ENCODE measurements at places on chromosomes 7 and 10.

DNA sequence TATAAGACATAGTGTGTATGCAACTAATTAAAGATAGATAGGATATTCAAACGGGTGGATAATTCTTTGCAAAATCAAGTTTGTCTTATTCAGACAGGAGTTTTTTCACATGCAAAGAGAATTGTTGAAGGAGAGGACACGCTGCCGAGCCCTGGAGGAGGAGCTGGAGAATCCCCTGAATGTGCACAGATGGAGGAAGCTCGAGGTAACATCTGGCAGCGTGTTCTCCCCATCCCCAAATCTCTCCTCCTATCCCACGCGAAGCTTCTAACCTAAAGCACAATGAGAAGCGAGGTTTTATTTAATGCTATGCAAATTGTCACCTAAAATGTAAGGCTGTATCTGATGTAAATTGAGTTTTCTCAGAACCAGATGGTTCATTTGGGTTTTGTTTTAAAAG, 50.0 kb downstream of the CFAP58 start:
- DNase-seq, result no peak

DNA sequence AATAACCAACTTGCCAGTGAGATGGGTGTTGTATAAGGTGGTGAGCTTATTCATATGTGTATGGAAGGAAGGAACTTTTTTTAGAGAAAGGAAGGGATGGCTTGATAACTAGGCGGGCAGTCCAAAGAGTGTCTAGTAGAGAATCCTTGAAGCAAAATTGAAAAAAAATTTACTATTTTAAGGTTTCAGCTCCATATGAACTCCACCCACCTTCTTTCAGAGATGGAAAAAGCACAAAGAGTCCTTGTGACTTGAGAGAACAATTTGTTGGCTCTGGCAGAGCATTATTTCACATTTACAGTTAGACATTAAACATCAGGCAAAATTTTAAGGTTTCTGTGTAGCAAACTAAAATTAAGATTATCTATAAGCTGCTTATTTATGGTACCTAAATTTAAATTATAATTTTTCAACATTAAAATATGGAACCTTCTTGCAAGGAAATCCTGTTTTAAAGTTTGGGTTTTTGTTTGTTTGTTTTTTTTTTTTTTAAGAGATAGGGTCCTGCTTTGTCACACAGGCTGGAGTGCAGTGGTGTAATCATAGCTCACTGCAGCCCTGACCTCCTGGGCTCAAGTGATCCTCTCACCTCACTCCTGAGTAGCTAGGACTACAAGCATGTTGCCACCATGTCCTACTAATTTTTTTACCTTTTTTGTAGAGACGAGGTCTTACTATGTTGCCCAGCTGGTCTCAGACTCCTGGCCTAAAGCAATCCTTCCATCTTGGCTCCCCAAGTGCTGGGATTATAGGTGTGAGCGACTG, 12.2 kb downstream of the PTPN12 start:
- DNase-seq, result no peak

DNA sequence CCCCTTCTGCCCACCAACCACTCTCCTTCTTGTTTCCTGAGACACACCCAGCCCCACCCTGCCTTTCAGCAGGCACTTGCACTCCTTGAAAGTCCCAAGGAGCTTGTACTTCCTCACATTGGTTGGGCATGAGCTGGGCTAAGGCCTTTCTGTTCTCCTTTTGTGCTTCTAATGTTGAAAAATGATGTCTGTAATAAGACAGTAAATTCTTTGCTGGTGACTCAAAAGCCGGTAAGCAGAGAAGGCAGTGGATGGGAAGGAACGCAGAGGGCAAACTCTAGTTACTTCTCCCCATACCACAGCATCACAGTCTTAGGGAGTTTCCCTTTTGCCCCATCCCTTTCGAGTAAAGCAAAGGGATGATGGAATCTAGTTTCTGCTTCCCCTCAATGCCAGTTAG, 185.6 kb downstream of the PLXNA4 start:
- DNase-seq, result peak; percentile 13

- no peak for DNase-seq
Observed at GRCh38 chr7:151524331-151524730, 4.6 kb upstream of the RHEB start.

GRCh38 chr7:37540917-37541316, 92.3 kb upstream of the ELMO1 start:
- no peak for DNase-seq

- DNase-seq, result no peak
Observed at GRCh38 chr10:86732771-86733170, 23.6 kb upstream of the BMPR1A start.

GRCh38 chr7:99129001-99129400, 14.9 kb downstream of the SMURF1 start:
- no peak for DNase-seq

- DNase-seq, result peak; percentile 33
Observed at GRCh38 chr10:93462881-93463280, 19.3 kb downstream of the MYOF start.

- no peak for DNase-seq
Observed at GRCh38 chr10:30510932-30511700, 77.1 kb downstream of the MAP3K8 start.

- no peak for DNase-seq
Observed at GRCh38 chr10:113053091-113053490, 103.0 kb downstream of the TCF7L2 start.

DNA sequence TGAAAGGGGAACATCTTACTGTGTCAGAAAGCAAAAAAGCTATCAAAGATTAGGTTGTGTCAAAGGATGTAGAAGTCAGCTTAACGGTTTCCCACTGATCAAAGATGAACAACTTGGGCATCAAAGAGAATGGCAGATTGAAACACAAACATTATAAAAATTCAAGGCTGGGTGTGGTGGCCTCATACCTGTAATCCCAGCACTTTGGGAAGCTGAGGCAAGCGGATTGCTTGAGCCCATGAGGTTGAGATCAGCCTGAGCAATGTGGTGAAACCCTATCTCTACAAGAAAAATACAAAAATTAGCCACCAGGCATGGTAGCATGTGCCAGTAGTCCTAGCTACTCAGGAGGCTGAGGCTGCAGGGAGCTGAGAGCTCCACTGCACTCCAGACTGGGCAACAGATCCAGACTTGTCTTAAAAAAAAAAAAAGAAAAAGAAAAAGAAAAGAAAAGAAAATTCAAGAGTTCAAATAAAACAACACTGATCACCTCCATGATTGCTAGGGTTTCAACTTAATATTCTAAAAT, 34.5 kb downstream of the RTKN2 start:
- no peak for DNase-seq

DNA sequence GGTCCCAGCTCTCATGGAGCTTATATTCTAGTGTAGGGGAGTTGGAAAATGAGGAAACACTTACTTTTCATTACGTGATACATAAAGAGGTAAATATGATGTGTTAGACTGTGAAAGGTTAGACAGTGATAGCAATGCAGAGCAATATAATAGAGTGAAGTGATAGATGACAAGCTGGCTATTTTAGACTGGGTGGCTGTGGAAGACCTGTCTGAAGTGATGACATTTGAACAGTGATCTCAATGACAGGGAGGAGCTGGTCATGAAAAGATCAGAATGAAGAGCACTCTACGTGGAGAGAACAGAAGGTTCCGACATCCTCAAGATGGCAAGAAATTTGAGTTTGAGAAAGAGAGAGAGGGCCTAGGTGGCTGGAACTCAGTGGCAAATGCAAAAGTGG, 118.9 kb upstream of the MKLN1 start:
- DNase-seq, result no peak

DNA sequence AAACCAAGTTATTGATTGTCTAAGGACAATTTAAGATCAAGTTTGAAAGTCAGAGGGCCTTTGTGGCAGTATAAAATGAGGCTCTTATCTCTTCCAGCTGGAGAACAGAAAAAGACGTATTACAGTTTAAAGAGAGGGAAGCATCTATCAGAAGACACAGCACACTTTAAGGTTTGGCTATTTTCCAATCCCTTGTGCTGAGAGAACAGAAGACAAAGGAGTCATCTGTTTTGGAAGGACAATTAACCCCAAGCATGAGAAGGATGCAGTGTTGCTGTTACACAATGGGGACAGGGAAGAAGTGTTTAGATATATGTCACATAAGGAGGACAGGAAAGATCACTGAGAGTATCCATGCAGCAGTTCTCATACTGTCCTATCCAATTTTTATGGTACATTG, 1224.2 kb upstream of the SORCS1 start:
- no peak for DNase-seq

DNA sequence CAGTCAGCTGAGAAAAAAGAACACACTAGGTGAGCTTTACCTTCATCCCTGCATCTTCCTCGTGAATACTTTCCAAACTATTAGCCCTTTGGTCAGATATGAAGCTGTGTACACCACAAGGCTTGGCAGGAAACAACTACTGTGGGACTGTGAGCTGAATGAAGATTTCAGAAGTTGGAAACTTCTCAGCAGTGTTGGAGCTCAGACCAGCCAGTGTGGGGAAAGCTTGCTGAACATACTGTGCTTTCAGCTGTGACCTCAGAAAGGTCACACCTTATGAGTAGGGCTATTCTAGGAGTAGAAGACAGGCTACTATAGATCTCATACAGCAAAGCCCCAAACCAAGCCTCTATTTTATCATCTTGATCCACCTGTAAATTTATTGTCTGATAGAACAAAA, 123.6 kb downstream of the EXOC4 start:
- DNase-seq, result no peak

DNA sequence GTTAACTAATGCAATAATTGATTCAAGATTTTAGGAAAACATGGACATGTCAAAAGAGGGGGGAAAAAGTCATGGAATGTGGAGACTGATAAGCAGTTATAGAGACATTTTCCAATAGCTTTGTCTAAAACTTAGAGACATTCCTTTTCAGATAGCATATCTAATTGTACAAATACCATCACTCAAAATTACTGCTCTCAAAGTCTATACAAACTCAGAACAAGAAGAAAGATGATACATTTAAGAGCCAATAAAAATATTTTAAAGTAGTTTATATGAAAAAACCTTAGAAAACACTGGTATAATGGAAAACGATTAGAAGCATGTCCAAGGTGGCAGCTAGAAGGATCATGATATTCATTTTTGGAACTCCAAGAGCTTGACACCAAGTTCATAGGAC, 146.5 kb downstream of the DOCK4 start:
- DNase-seq, result no peak

DNA sequence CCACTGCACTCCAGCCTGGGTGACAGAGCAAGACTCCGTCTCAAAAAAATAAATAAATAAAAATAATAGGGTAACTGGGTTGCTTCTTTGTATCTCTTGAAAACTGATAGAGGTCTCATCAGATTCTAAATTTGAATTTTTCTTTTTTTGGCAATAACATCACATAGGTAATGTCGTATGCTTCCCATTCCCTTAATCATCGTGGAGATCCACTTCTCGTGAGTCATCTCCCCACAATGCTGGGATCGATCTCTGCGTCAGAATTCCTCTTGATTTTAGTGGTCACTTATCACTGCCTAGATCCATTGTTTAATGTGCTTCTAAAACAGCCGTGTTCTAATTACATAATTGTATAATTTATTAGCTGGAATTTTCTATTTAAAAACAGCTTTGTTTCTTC, 70.5 kb upstream of the DNAJB6 start:
- no peak for DNase-seq

DNA sequence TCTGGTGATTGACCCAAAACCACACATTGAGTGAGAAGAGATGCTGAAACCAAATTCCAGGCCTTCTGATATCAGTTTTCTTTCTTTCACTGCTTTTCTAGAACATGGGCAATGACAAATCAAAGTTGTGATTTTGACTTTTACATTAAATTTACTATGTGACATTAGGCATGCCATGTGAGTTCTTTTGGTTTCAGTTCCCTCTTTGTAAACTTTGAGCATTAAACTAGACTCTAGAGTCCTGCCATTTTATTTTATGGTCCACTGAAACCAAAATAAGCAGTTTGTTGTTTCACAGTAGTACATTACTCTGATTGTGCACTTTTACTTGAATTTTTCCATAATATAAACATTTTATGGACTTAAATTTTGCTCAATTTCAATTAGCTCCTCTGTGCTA, 381.1 kb upstream of the SEMA3D start:
- no peak for DNase-seq

DNA sequence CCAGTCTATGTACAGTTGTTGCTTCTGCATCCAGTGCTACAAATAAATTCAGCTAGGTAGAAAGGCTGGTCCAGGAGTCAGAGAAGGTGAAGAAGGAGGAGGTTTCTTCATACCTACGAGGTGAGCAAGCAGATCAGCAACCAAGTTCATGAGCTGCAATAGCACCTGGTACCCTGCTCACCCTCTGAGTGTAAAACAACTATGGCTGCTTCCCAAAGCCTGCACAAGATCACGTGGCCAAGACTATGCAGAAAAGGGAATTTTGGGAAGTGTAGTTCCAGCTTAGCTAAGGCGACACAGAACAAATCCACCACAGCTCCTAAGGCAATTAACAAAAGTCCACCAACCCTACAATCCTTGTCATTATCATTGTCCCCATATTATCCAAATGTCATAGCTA, 95.9 kb upstream of the AUTS2 start:
- no peak for DNase-seq

- DNase-seq, result no peak
Observed at GRCh38 chr10:32995751-32996150, 37.7 kb upstream of the ITGB1 start.

GRCh38 chr10:4847561-4848355, 21.8 kb downstream of the AKR1E2 start:
- DNase-seq, result no peak

- no peak for DNase-seq
Observed at GRCh38 chr10:10499839-10500238, 517.8 kb upstream of the CELF2 start.

- DNase-seq, result peak; percentile 63
Observed at GRCh38 chr7:149209518-149210269, 14.3 kb downstream of the ZNF282 start.

GRCh38 chr10:28396331-28396730, 93.5 kb upstream of the MPP7 start:
- DNase-seq, result no peak

GRCh38 chr10:69696073-69696731, 66.2 kb downstream of the FAM241B start:
- peak; percentile 1 for DNase-seq

DNA sequence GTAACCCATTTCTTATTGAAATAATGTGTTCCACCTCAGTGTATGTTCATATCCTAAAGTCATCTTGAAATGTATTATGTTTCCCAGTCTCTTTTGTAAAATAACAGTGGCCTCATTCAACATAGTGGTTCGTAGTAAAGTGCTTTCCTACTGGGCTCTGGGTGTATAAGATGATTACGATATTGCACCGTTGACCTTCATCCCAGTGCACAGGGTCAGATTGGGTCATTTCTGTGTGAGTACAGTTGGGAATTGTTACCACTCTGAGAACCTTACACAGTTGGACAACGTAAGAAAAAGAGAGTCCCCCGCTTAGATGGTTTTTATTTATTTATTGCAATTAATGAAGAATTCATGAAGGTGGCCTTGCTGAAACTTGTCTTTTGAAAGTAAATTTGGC, 135.6 kb downstream of the CHN2 start:
- no peak for DNase-seq

GRCh38 chr7:92799446-92800211, 36.7 kb downstream of the CDK6 start:
- DNase-seq, result no peak

GRCh38 chr7:12475362-12476063, 71.8 kb upstream of the VWDE start:
- DNase-seq, result no peak

Data from CD4-positive, alpha-beta T cell treated with Interleukin-17A for 1 hour (primary cell).